ENCODE measurements at places on chromosomes 16 and 17. TPM values are rescaled to one million over a fixed set of nuclear protein-coding genes. Genes with fewer than 3 reads are reported as not detected.

Gene KDM6B
- 7.7 TPM for total RNA-seq

Gene SNTB2
- 76.9 TPM for total RNA-seq

Gene SOX8
- total RNA-seq, result under 0.01 TPM

Gene PRSS33
- not detected for total RNA-seq

Gene PDK2
- total RNA-seq, result 48.5 TPM

Gene SDR42E1
- 1.9 TPM for total RNA-seq
